ENCODE measurements at places on chromosomes 2 and 18. TPM values are rescaled to one million over a fixed set of nuclear protein-coding genes. Genes with fewer than 3 reads are reported as not detected.

CABYR gene
- total RNA-seq, result not detected

SLC23A3 gene
- not detected for total RNA-seq

BCL2L11 gene
- 10.1 TPM for total RNA-seq

REG3A gene
- total RNA-seq, result not detected

TUBA4B gene
- 0.43 TPM for total RNA-seq

NOL4 gene
- 0.55 TPM for total RNA-seq

DNA sequence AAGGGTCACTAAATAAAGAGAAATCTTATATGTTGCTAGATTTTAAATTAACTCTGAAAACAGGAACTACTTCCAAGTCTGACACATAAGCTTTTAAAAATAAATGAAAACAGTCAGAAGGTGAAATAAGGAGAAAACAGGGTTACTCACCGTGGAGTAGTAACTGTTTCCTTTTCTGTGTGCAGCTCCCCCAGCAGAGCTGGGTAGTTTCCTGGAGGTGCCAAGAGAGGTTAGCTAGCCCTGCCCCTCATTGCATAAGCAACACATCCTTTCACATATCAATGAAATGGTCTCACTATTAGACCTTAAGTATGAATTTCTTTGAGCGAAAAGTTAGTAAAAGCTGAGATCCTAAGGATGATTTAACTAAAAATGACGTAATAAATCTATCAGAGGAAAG is 54.0 kb upstream of the GPR75 start:
- H3K36me3 ChIP-seq, result no peaks in the 10 kb centered on the region
- H3K4me1 ChIP-seq, result no peaks in the 10 kb centered on the region
- H3K27ac ChIP-seq, result no peak overlapping the region
- H3K4me3 ChIP-seq, result no peak overlapping the region

- no peak for DNase-seq
- H3K27ac ChIP-seq, result no peak overlapping the region
- H3K36me3 ChIP-seq, result no peaks in the 10 kb centered on the region
- no peak overlapping the region for H3K4me3 ChIP-seq
- no peaks in the 10 kb centered on the region for H3K27me3 ChIP-seq
- no peaks in the 10 kb centered on the region for H3K4me1 ChIP-seq
These were observed 58.2 kb downstream of the GLI2 start for GRCh38 chr2:120793682-120794403.

DNA sequence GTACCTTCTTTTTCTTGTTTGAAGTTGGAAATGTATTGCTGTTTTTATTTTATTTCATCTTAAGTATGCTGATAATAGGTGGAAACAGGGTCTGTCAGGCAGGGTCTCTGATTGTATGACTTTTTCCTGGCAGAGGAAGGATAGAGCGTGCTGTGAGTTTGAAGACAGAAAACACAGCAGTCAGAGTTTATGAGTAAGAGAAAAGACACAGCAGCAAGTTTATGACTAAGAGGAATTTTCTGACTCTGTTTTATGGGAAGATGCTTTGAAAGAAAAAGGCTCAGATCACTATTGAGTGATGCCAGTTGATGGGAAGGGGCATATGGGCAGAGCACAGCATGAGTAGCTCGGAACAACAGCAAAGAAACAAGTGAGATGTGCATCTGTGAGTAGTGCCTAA is 379.1 kb downstream of the MEIS1 start:
- no peaks in the 10 kb centered on the region for H3K4me1 ChIP-seq
- H3K36me3 ChIP-seq, result no peaks in the 10 kb centered on the region
- no peak for DNase-seq
- peak overlapping the region; percentile 76 for H3K27ac ChIP-seq

DNA sequence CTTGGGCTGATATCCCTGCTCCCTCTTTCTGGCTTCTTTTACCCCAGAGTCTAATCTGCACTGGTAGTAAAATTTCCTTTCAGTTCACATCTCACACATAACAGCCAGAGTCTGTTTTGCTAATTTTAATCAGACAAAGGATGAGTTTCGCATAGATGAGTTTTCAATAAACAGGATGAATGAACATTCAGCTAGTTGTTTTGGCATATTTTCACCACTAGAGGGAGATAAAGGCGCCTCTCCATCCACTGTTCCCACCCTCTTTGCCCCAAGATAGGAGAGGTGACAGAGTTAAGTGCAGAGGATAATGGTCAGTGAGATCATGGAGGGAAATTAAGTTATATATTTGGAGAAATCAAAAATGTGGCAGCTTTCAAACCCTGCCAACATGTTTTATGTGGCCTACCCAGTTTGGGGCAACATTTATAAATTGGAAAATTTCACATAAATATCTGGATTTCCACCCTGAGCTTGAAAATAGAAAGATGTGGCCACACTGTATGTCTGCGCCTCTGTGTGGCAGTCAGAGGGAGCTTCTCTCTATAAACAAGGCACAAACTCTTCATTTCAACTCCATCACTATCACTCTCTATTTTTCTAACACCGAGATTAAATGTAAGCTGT is 48.5 kb upstream of the DTNA start:
- no peak overlapping the region for H3K4me3 ChIP-seq
- peak overlapping the region; percentile 34 for H3K27ac ChIP-seq
- no peaks in the 10 kb centered on the region for H3K36me3 ChIP-seq
- no peak for DNase-seq
- no peaks in the 10 kb centered on the region for H3K27me3 ChIP-seq
- H3K4me1 ChIP-seq, result no peaks in the 10 kb centered on the region

- no peak for DNase-seq
- H3K36me3 ChIP-seq, result no peaks in the 10 kb centered on the region
- no peak overlapping the region for H3K27ac ChIP-seq
- no peaks in the 10 kb centered on the region for H3K27me3 ChIP-seq
- no peak overlapping the region for H3K4me3 ChIP-seq
These were observed 75.4 kb downstream of the CHN1 start for GRCh38 chr2:174929786-174930185.

DNA sequence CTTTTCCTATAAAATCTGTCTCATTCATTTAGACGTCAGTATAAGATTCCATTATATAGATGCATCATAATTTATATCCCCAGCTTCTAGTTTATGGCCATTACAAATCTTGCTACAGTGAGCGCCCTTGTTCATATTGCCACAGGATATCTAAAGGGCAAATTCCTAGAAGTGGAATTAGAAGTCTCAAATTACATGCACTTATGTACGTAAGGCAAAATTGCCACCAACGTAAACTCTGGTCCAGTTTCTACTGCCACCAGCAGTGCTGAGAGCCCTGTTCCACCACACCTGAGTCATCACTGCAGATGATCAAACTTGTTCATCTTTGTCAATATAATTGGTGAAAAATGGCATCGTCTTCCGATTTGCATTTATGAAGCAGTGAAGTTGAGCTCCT is 90.9 kb upstream of the ID2 start:
- no peaks in the 10 kb centered on the region for H3K27me3 ChIP-seq
- no peak overlapping the region for H3K4me3 ChIP-seq
- H3K4me1 ChIP-seq, result no peaks in the 10 kb centered on the region
- H3K36me3 ChIP-seq, result no peaks in the 10 kb centered on the region
- no peak overlapping the region for H3K27ac ChIP-seq

GRCh38 chr2:14654835-14655282 is 22.3 kb downstream of the LRATD1 start:
- no peak overlapping the region for H3K27ac ChIP-seq
- H3K27me3 ChIP-seq, result peaks cover 3% of the 10 kb centered on the region
- DNase-seq, result no peak
- H3K36me3 ChIP-seq, result no peaks in the 10 kb centered on the region

DNA sequence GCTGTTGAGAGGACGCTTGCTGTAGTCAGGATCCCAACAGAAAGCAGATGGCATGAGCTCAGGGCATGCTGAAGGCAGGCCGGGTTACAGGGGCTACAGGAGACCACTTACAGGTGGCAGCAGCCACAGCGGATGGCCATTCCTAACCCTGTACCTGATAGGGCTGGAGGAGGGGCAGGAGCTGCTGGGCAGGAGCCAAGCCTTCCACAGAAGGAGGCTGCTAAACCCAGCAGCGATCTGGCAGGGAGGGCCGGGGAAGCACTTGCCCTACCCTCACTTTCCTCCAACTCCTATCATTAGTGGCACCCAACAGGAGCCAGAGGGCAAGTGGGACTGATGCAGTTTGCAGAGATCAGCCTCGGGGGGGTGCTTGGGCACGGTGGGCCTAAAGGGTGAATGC is 2.0 kb downstream of the ASB18 start:
- no peaks in the 10 kb centered on the region for H3K36me3 ChIP-seq
- DNase-seq, result no peak
- no peaks in the 10 kb centered on the region for H3K27me3 ChIP-seq
- no peak overlapping the region for H3K4me3 ChIP-seq
- H3K27ac ChIP-seq, result no peak overlapping the region

- H3K27ac ChIP-seq, result no peak overlapping the region
- H3K4me3 ChIP-seq, result no peak overlapping the region
- H3K4me1 ChIP-seq, result no peaks in the 10 kb centered on the region
- no peak for DNase-seq
- H3K36me3 ChIP-seq, result no peaks in the 10 kb centered on the region
These were observed 57.5 kb upstream of the MFF start for GRCh38 chr2:227267410-227268115.

GRCh38 chr2:14011190-14011589 is 621.3 kb upstream of the LRATD1 start:
- no peaks in the 10 kb centered on the region for H3K27me3 ChIP-seq
- H3K4me1 ChIP-seq, result no peaks in the 10 kb centered on the region
- H3K27ac ChIP-seq, result no peak overlapping the region
- H3K4me3 ChIP-seq, result no peak overlapping the region

DNA sequence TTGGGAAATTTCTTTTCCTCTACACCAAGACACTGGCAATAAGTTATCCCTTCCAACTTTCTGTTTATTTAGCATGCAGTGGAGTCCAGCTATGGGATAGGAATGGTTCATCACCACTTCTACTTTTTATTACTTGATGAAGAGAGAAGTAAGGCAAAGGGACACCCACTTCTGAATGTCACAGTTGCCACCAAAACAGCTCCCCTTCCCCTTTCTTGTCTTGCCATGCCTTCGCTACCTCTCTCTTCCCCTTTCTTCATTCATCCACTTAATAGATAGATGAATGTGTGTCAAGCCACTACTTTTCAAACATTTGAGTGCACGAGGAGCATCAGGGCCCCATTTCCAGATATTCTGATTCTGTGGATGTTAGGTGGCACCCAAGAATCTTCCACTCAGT is 59.6 kb downstream of the KCTD18 start:
- no peak overlapping the region for H3K4me3 ChIP-seq
- DNase-seq, result no peak
- H3K36me3 ChIP-seq, result no peaks in the 10 kb centered on the region
- no peaks in the 10 kb centered on the region for H3K4me1 ChIP-seq

DNA sequence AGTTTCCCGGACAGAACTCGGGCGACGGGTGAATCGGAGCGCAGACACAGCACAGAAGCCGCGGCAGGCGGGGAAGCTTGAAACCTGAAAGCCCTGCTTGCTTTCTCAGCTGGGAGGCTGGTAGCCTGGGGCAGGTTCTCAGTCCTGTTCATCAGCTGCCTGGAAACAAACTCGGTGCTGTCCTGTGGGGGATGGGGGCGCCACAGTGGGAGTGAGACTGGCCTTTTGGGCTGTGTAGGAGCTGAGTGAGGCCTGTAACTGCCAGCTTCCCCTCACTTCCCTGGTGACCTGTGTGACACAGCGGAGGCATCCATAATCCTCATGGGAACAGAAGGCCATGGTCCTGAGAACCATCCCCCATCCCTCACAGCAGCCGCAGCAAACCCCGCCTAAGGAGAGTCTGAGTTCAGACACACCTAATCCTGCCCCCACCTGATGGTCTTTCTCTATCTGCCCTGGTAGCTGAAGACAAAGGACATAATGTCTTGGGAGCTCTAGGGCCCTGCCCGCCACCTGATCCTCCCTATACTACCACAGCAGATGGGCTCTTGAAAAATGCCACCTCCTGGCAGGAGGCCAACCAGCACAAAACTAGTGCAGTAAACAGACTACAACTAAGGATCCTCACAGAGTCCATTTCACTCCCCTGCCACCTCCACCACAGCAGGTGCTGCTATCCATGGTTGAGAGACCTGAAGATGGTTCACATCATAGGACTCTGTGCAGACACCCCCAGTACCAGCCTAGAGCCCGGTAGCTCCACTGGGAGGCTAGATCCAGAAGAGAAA is 52.7 kb upstream of the LDLRAD4 start:
- no peak overlapping the region for H3K4me3 ChIP-seq
- no peak overlapping the region for H3K27ac ChIP-seq
- H3K4me1 ChIP-seq, result no peaks in the 10 kb centered on the region
- H3K36me3 ChIP-seq, result no peaks in the 10 kb centered on the region

DNA sequence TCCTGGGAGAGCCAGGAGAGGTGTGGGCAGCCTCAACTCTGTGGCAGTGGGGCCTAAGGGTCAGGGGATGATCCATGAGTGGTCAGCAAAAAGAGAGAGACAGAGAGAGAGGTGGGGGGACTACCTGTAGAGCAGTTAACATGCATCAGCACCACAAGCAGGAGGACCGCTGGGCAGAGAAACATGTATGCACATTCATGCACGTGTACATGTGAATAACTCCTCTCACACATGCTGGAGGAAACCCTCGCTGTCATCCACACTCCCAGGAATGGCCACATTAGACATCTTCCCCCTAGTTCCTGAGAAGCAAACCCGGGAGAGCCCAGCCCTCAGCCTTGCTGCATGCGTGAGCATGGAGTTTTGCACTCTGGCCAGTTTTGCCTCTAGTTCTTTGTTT is 166.1 kb downstream of the SMAD7 start:
- H3K4me1 ChIP-seq, result no peaks in the 10 kb centered on the region
- no peak for DNase-seq
- H3K4me3 ChIP-seq, result no peak overlapping the region
- H3K27me3 ChIP-seq, result no peaks in the 10 kb centered on the region

- no peak for DNase-seq
- H3K36me3 ChIP-seq, result no peaks in the 10 kb centered on the region
- H3K4me1 ChIP-seq, result no peaks in the 10 kb centered on the region
- no peaks in the 10 kb centered on the region for H3K27me3 ChIP-seq
- H3K27ac ChIP-seq, result no peak overlapping the region
These were observed 207.3 kb upstream of the GYPC start for GRCh38 chr2:126448611-126449010.

GRCh38 chr2:236663287-236664101 is 93.9 kb downstream of the ACKR3 start:
- H3K27me3 ChIP-seq, result no peaks in the 10 kb centered on the region
- peak; percentile 76 for DNase-seq
- H3K4me3 ChIP-seq, result no peak overlapping the region
- no peaks in the 10 kb centered on the region for H3K4me1 ChIP-seq
- H3K36me3 ChIP-seq, result no peaks in the 10 kb centered on the region

DNA sequence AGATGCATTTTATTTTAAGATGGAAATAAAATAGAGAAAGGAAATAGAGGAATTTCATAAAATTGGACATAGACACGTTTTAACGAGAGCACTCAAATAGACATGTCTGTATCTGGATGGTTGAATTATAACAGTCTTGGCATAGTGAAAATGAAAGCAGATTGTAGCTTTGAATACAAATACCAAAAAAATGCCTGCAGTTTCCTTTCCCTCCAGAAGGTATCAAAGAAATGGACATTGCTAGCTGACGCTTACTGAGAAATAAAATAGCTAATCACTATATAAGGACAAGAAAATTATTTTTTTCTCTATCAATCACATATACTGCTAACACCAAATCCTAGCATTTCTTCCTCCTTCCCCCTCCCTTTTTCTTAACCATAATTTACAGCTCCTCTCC is 11.4 kb upstream of the MAPRE2 start:
- H3K4me3 ChIP-seq, result no peak overlapping the region
- DNase-seq, result no peak
- H3K4me1 ChIP-seq, result peaks cover 6% of the 10 kb centered on the region
- H3K27ac ChIP-seq, result no peak overlapping the region

- no peaks in the 10 kb centered on the region for H3K4me1 ChIP-seq
- no peak for DNase-seq
- H3K36me3 ChIP-seq, result no peaks in the 10 kb centered on the region
- H3K27me3 ChIP-seq, result no peaks in the 10 kb centered on the region
- H3K27ac ChIP-seq, result no peak overlapping the region
These were observed 38.1 kb downstream of the ACOXL start for GRCh38 chr2:110770404-110770958.

- no peak for DNase-seq
- H3K4me3 ChIP-seq, result no peak overlapping the region
- no peaks in the 10 kb centered on the region for H3K4me1 ChIP-seq
- no peak overlapping the region for H3K27ac ChIP-seq
- no peaks in the 10 kb centered on the region for H3K36me3 ChIP-seq
These were observed 11.9 kb downstream of the NPAS2 start for GRCh38 chr2:100831831-100832230.

Data from uterus (tissue), 4 donors.